A549 treated with AZD2906 at 1 μM for 4 hours (cell line): ENCODE measurements at places on chromosomes 1 and 21. TPM values are rescaled to one million over a fixed set of nuclear protein-coding genes. Genes with fewer than 3 reads are reported as not detected.

The NBPF6 gene
- total RNA-seq: 0.02 TPM in 1 of 5 replicates, not detected in the others

The LAD1 gene
- total RNA-seq: 0.63 to 1.3 TPM (median 1.0 TPM) in 5 replicates

The S100A10 gene
- 2,226 to 2,594 TPM (median 2,422 TPM) in 5 replicates for total RNA-seq

The PRR9 gene
- total RNA-seq: 0.05 TPM in 1 of 5 replicates, not detected in the others

The PAQR6 gene
- 1.9 to 4.6 TPM (median 4.2 TPM) in 5 replicates for total RNA-seq

The HIPK1 gene
- 12.1 to 17.5 TPM (median 15.4 TPM) in 5 replicates for total RNA-seq

The NKAIN1 gene
- total RNA-seq: 0.85 to 1.2 TPM (median 1.0 TPM) in 5 replicates

The NHLH1 gene
- 0.32 to 0.71 TPM (median 0.40 TPM) in 5 replicates for total RNA-seq

The CRNN gene
- not detected in 5 replicates for total RNA-seq

The ELAPOR1 gene
- total RNA-seq: 0.53 to 0.71 TPM (median 0.56 TPM) in 5 replicates

The CRYAA gene
- total RNA-seq: 0.13 to 0.16 TPM in 2 of 5 replicates, not detected in the others

The OR2L2 gene
- not detected in 5 replicates for total RNA-seq

The PLPPR4 gene
- 0.01 TPM in 1 of 5 replicates, not detected in the others for total RNA-seq

The LCE1C gene
- 0.22 TPM in 1 of 5 replicates, not detected in the others for total RNA-seq

The KRTAP22-1 gene
- total RNA-seq: not detected in 5 replicates

The ANKRD34A gene
- total RNA-seq: 0.21 to 0.30 TPM (median 0.25 TPM) in 5 replicates

The FABP3 gene
- not detected in 5 replicates for total RNA-seq

The FCRLA gene
- 0.03 to 0.06 TPM in 2 of 5 replicates, not detected in the others for total RNA-seq

The SYT6 gene
- total RNA-seq: 0.23 to 0.41 TPM (median 0.29 TPM) in 5 replicates

The UBIAD1 gene
- total RNA-seq: 16.4 to 20.3 TPM (median 16.8 TPM) in 5 replicates

The S100A4 gene
- 1,598 to 1,843 TPM (median 1,619 TPM) in 5 replicates for total RNA-seq

The ZYG11A gene
- 2.3 to 2.7 TPM (median 2.6 TPM) in 5 replicates for total RNA-seq

The CHRM3 gene
- total RNA-seq: 0.01 to 0.09 TPM (median 0.03 TPM) in 5 replicates

The S100A7 gene
- total RNA-seq: not detected in 5 replicates

The C4BPB gene
- 1.1 to 2.1 TPM (median 1.5 TPM) in 5 replicates for total RNA-seq

The FAM3B gene
- not detected in 5 replicates for total RNA-seq

The TAF13 gene
- total RNA-seq: 24.3 to 35.8 TPM (median 26.7 TPM) in 5 replicates

The SPRR3 gene
- not detected in 5 replicates for total RNA-seq

The NUF2 gene
- 23.0 to 30.7 TPM (median 25.2 TPM) in 5 replicates for total RNA-seq

The LRRN2 gene
- total RNA-seq: 11.3 to 13.5 TPM (median 11.7 TPM) in 5 replicates

The GUCA2B gene
- total RNA-seq: 0.20 to 0.49 TPM (median 0.37 TPM) in 5 replicates

The ZNF648 gene
- not detected in 5 replicates for total RNA-seq

The MYBPH gene
- total RNA-seq: not detected in 5 replicates
